Bronchial epithelial cell (primary cell): ENCODE measurements at places on chromosomes 1 and 21.
A peak's percentile ranks its signal among the peaks of the same experiment; 100 is the strongest.

- DNase-seq: peak; percentile 33
These were observed 46.8 kb downstream of the PTPRU start for GRCh38 chr1:29282924-29283803.

- no peak for DNase-seq
These were observed 42.7 kb downstream of the OLIG1 start for GRCh38 chr21:33112681-33113080.

DNA sequence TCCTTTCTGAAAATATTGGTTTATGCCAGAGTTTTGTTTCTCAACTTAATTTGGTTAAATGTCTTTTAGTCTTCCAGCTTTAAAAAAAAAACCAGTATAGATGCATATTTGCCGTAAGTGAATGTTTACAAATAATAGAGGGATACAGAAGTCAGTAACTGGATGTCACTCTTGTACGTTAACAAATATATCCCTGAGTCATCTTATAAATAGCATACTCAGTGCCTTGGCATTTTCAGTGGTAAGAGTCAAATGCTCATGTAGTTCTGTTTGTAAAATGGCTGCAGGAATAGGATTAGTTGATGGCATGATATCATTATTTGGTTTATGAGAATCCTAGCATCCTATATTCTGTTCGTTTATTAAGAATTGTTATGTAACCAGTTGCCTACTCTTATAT is 55.4 kb downstream of the SPEN start:
- DNase-seq: peak; percentile 81

- no peak for DNase-seq
These were observed 1043.6 kb upstream of the ADGRL4 start for GRCh38 chr1:80050085-80050484.

DNA sequence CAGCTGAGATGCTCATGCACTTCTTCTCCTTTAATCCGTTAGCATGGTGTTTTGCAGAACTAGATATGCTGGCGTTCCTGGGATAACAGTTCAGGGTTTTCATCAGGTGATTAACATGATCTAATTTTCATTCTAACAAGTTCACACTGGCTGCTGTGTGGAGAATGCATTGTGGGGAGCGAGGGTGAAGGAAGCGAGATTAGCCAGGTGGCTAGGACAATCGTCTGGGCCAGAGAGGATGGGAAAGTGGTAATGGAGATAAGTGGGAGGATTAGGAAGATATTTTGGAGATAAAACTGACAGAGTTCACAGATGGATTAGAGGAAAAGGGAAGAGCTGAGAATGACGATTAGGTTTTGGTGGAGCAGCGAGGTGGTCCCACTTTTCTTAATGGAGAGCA is 138.1 kb upstream of the MAGI3 start:
- no peak for DNase-seq
